Muscle of back (tissue), 13 donors: ENCODE measurements at places on chromosomes 11 and 22.

- no peak for DNase-seq
These were observed 7.9 kb upstream of the PHF21A start for GRCh38 chr11:46129133-46129532.

GRCh38 chr22:17472932-17473331 lies 90.4 kb upstream of the SLC25A18 start:
- DNase-seq: no peak

DNA sequence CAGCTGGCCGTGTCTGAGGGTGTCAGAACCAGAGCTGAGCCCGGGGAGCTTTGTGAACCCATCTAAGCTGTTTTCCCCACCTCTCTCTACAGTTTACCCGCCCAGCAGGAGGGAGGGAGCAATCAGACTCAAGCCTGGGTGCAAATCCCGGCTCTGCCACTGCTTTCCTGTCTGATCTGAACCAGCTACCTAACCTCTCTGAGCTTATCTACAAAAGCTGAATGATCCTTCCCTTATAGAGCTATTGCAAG lies 252 bp downstream of the APOL2 start:
- DNase-seq: no peak

GRCh38 chr11:11301212-11301611 lies 51.8 kb downstream of the CSNK2A3 start:
- no peak for DNase-seq

GRCh38 chr11:115325523-115325922 lies 178.7 kb downstream of the CADM1 start:
- DNase-seq: no peak
